ENCODE measurements at places on chromosomes 16 and 17.

GRCh38 chr16:86080982-86081381 is 182.0 kb downstream of the IRF8 start:
- no peak for DNase-seq

GRCh38 chr16:71658771-71659170 is 32.8 kb downstream of the MARVELD3 start:
- DNase-seq: no peak

DNA sequence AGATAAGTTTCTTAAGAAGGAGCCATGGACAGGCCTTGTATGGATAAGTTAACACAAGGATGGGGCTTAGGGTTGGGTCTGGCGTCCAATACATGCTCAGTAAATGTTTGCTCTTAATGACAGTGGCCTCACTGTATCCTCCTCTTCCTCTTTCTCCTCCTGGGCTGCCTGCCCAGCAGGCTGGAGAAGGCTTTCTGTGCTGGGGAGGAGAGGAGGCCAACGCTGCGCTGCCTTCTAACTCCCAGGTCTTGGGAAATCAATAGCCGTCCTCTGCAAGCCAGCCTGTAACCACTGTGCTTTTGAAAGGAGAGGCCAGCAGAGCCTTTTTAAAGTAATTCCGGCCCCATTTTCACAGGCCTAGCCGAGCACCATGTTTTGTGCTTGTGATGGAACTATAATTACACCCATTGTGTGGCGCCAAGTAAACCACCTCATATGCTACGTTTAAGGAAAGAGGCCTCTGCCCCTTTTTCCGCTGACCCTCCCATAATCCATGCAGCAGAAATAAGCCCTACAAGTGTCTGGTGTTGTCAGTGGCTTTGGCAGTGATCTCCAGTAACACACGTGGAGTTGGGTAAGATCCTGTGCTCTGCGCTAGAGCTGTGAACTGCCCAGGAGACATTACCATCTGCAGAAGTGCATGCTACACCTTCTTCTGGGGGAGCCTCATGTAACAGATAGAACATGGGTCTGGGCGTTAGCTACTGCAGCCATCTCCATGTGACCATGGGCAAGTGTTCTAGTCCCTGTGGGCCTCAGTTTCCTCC is 368.2 kb downstream of the SNX29 start:
- no peak for DNase-seq

DNA sequence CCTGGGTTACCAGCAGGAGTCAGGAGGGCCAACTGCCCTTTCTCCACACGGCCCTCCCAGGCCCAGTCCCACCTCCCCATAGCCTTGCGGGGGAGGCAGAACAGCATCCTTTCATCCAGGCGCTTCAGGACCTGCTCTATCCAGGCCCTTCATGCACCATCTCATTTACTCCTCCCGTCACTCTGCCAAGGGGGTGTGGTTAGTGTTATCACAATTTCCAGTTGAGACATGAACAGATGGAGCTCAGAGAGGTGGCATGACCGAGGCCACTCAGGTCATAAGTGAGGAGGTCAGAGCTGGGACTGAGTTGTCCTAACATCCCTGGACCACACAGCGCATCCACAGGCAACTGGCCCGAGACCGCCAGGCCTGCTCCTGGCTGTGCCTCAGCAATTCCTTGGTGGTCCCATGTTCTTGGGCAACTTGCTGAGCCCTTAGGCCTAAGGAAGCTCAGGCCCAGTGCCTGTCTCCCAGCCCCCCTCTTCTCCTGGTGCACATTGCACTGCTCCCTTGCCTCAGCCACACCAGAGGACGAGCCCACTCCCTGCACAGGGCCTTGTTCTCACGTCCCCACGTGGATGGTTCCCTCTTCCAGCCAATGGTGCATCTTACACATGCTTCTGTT is 23.8 kb downstream of the C17orf100 start:
- DNase-seq: no peak

GRCh38 chr17:50865868-50866260 is 290 bp downstream of the TOB1 start:
- DNase-seq: no peak

DNA sequence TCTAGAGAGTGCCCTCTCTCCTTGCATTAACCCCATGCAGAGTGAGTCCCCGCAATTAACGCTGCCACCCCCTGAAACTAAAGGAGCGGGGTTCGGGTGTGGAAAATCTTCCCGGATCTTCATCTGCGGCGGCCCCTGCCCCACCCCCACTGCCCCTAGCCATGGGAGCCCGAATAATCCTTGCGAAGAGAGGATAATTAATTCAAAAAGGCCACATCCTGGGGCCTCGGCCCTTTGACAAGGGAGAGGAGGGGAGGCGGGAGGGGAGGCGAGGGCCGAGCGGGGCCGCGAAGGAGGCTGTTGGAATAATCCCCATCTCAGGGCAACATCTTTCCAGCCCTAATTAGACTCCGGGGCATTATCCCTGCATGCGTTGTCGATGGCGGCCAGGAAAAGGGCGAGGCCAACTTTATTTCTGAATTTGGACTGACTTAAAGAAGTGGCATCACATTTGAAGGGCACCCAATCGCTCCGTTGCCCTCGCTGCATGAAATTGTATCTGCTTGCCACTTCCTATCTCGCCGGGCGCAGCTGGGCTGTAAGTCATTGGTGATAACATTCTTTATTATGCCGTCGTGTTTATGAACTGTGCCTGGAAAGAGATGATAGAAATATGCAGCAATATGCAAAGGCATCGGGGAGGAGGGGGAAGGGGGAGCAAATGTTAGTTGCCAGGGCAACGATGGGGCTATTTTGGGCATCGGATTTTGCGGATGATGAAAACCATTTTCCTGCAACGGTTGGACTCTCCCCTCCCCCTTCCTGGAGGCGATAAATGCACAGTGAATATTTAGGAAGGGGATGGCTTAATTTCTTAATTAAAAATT is 387.1 kb upstream of the TNRC6C start:
- peak; percentile 88 for DNase-seq

DNA sequence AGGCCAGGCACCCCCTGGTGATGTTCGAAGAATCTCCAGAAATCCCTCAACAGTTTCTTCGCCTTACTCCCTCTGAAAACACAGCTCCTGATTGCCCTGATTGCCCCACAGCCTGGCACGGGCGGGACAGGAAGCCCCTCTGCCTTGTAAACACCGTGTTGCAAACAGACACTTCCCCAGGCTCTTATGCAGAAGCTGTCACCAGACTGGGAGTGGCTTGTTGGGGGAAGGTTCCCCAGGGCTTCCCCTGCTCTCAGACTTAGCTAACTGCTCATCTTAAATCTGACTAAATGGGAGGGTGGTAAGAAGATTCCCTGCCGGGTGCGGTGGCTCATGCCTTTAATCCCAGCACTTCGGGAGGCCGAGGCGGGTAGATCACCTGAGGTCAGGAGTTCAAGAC is 11.2 kb downstream of the PIK3R5 start:
- DNase-seq: no peak

- DNase-seq: no peak
Measured at GRCh38 chr17:30273373-30273772, 18.4 kb downstream of the BLMH start.

DNA sequence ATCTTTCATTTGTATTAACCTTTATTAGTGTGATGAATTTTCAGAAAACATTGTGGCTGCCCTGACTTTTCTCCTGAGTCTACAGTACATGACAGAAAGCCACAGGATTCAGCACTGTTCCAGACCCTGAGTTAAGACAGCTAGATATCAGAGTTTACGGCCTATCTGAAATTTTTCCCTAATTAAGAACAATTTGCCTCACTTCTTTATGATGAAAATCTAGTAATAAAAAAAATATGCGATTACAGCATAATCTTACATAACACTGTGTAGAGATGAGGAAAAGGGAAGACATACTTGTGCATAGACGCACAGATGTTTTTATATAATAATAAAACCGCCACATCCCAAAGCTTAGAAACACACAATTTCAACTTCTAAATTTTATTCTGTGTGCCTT is 7.3 kb downstream of the SPOP start:
- no peak for DNase-seq

- no peak for DNase-seq
Measured at GRCh38 chr17:38345743-38346142, 2.0 kb upstream of the GPR179 start.

DNA sequence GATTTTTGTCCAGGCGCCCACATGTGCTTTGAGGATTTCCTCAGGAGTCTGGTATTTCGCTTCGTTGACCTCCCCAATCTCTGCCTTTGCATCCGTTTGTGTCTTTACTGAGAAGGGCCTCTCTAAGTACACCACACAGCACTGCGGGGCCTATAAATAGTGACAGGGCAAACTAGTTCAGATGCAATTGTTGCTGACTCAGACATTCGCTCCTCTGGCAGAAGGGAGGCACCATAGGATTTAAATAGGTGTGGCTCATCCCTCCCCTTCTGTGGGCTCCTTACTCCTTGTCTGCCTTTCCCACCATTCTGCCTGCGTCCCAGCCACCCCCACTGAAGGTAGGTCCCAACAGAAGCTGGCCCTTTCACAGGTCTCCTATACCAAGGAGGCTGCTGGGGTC is 192.3 kb downstream of the SHISA9 start:
- DNase-seq: no peak

DNA sequence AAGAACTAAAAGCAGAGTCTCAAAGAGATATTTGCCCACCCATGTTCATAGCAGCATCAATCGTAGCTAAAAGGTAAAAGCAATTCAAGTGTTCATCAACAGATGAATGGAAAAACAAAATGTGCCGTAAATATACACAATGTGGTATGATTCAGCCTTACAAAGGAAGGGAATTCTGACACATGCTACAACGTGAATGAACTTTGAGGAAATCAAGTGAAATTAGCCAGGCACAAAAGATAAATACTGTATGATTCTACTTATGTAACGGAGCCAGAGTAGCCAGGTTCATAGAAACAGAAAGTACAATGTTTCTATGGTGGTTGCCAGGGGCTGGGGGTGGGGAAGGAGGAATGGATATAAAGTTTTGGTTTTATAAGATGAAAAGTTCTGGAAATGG is 57.8 kb upstream of the IL34 start:
- DNase-seq: no peak

DNA sequence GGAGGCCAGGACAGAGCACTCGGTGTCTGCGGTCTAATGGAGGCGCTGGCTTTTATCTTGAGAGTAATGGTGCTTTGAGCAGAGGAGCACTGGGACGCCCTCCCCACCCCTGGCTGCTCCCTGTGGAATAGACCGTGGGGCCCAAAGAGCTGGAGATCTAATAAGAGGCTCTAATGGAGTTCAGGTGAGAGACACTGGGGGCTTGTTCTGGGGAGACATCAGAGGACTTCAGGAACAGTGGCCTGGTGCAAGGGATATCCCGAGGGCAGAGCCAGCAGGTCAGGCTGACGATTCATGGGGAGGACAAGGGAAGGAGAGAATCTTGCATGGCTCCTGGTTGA is 9.5 kb upstream of the KRT19 start:
- no peak for DNase-seq

GRCh38 chr17:15951368-15952047 is 6.6 kb downstream of the ADORA2B start:
- DNase-seq: no peak

GRCh38 chr16:67395458-67396158 is 2.3 kb upstream of the TPPP3 start:
- no peak for DNase-seq

- no peak for DNase-seq
Measured at GRCh38 chr17:21004016-21004930, 38.5 kb downstream of the USP22 start.

- DNase-seq: no peak
Measured at GRCh38 chr17:37743875-37744632, 805 bp downstream of the HNF1B start.

GRCh38 chr17:33229499-33229898 is 63.6 kb downstream of the ASIC2 start:
- no peak for DNase-seq

DNA sequence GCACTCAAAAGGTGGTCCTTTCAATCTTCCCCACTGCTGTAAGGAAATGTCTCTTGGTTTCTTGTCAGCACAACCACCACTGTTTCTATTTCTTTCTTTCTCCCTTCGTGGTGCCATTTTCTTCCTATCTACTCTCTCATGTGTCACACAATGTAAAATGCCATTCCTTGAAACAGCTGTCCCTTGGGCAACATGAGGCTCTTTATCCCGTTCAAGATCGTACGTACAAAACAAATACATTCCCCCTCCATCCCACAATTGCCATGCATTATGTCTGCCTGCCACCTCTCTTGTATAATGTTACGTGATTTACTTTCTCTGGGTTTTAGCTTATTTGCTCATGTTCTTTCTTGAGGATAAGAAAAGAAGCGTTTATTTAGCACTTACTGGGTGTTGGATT is 410.6 kb downstream of the HS3ST4 start:
- DNase-seq: no peak

DNA sequence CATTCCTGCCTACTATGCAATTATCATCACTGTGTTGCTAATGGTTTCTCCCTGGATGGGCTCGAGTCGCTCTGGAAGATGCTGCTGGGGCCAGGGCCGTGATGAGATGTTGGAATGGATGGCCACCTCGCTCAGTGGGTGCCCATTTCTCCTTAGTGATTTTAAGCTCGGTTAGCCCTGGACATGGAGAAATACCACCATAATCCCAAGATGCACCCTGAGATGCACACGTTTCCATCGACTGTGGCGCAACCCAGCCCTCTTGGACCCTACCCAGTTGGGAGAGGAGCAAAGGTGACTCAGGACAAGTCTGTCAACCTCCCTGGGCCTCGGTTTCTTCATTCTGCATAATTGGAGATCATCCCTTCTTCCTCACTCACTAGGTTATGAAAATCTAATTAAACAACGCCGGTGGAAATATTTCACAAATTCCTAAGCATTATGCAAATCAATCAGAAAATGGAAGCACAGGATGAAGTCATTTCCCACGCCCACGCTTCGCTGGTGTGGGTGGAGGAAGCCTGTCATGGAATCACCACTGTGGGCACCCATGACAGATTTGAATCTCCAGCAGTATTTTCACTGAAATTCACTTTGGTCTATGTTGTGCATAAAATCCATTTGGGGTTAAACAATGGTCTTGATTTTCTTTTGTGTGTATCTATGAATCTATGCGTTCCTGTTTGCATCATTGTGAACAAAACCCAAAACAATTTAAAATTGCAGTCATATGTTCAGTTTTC is 195.2 kb downstream of the AXIN2 start:
- no peak for DNase-seq

GRCh38 chr16:77574867-77575624 is 140.2 kb upstream of the ADAMTS18 start:
- peak; percentile 34 for DNase-seq

- DNase-seq: no peak
Measured at GRCh38 chr17:5536866-5537650, 47.3 kb downstream of the NLRP1 start.

GRCh38 chr17:75876938-75877751 is 1.2 kb downstream of the TRIM47 start:
- DNase-seq: peak; percentile 88

DNA sequence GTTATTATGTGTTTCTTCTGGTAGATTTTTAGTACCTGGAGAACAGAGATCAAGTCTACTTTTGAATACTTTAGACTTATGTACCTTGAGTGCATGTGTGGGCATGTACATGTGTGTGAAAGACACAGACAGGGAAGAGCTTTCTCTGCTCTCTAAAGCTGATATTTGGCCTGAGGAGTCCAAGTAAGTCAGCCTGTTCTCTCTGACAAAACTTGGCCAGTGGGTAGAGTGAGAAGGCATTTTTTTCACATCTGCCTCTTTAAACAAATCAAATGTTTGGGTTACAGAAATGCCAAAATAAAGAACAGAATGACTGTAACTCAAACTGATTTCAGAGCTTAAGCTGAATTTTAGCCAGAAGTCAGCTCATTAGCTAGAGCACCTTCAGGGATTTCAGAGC is 309.7 kb upstream of the DYNLRB2 start:
- DNase-seq: no peak

GRCh38 chr17:82888583-82889495 is 49.0 kb upstream of the ZNF750 start:
- DNase-seq: no peak

Measured in right lung (tissue), 10 donors.